ENCODE measurements at places on chromosomes 12 and 14.
A peak's percentile ranks its signal among the peaks of the same experiment; 100 is the strongest.

DNA sequence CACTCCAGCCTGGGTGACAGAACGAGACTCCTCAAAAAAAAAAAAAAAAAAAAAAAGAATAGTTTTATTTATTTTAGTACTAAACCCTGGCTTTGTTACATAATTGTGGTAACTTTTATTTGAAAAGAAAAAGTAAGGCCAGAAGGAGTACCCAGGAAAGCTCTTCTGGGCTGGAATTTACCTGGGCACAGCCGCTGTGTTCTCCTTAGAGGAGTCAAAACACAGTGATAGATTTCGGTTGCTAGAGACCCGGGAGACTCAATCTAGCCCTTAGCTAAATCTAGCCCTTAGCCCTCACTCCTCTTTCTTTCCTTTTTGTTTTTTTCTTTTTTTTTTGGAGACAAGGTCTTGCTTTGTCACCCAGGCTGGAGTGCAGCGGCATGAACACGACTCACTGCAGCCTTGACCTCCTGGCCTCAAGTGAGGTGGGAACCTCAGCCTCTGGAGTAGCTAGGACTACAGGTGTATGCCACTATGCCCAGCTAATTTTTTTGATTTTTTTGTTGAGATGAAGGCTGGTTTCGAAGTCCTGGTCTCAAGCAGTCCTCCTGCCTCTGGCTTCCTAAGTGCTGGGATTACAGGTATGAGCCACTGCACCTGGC, 49.7 kb downstream of the SYNE2 start:
- DNase-seq, result no peak

DNA sequence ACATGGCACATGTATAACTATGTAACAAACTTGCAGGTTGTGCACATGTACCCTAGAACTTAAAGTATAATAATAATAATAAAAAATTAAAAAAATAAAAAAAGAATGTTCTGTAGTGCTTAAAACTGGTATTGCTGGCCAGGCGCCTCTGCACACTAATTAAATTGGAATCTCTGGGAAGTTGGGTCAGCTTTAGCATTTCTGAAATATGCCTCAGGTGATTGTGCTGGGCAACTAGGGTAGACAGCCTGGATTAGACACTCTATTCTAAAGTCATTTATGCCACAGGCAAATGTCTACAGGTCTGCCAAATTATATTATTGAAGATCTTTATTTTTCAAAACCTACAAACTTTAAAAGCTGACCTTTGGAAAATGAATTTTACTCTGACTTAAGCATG, 55.3 kb downstream of the PPM1H start:
- DNase-seq, result no peak

GRCh38 chr14:75445236-75445635, 17.4 kb downstream of the JDP2 start:
- DNase-seq, result no peak

GRCh38 chr14:49464885-49465284, 121.3 kb downstream of the RPS29 start:
- DNase-seq, result no peak

GRCh38 chr12:24960222-24960855, 11.4 kb upstream of the BCAT1 start:
- peak; percentile 63 for DNase-seq

DNA sequence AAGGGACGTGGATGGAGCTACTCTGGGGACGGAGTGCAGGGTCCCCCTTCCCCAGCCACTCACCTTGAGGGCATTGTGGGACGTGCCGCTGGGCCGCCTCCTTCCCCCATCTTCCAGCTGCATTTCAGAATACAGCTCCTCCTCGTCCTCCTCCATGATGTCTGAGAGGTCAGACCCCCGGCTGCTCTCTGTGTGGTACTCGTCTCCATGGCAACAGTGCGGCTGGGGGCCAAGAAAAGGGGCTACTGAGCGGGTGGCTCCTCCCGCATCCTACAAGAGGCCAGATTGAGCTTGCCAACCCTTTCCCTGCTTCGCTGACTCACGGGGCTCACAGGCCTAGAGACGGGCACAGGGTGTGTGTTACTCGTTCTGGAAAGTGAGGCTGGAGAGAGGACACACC, 90.4 kb downstream of the PIWIL1 start:
- no peak for DNase-seq

- DNase-seq, result no peak
These were observed 264.1 kb upstream of the PRKD1 start for GRCh38 chr14:30191639-30192279.

DNA sequence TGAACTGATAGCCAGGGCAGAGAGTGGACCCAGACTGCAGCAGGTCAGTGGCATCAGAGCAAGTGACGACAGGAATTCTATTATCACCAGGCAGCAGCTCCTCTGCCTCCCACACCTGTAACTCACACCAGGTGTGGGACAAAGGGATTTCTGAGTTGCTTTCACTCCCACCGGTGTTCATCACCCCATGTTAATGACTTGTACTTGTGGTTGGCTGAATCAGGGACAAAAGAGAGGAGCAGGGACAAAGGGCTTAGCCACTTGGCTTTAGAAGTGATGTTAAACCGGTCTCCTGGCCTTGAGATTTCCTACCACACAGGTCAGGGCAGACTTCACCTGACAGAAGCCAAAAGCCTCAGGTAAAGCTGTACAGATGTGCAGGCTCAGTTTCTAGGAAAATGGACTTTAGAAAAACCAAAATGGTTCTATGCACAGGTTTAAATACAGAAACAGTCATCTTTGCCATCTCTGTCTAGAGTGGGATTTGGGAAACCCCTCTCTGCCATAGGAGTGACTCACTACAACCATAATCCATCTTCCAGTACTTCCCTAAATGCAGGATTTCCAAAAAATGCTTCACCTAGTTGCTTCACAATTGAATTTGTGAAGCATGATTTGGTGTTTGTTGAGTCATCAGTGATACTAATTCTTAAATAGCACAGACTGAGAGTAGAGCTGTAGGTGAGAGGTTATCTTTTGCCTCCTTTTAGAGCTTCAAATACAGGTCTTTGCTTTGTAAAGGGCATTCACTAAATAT, 158.5 kb downstream of the PRKCH start:
- DNase-seq, result no peak

- peak; percentile 74 for DNase-seq
These were observed 1.6 kb upstream of the ASB2 start for GRCh38 chr14:93977790-93978581.

GRCh38 chr12:100796621-100797020, 2.0 kb downstream of the ANO4 start:
- no peak for DNase-seq

- DNase-seq, result no peak
These were observed 71.7 kb downstream of the TRAF3 start for GRCh38 chr14:102848830-102849525.

DNA sequence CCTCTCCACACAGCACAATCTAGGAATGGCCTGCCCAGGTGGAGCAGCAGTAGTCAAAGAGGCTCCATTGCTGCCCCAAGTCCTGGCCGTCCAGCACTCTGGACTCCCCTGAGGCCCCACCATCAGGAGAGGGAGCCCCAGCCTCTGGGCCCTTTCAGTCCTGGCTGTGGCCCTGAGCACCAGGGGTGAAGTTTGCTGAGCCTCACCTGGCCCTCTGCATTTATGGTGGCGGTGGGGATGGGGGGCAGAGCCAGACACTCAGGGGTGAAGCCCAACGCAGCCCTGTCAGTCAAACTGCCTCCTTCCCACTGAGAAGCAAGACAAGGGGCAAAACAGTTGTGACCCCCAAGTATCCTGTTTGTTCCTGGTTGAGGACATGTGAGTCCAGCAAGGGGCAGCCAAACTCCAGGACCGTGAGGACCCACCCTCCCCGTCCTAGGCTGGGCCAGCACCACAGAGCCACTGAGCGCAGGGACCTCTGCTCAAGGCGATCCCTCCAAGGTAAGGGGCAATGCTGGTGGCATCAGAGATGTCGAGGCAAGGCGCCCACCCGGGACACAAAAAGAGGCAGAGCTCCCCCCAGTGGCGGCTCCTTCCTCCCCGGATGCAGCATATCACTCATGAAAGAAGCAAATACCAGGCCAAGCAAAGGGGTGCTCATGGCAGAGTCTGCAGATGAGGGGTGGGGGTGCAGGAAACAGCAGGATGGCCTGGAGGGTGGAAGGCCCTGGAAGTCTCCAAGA, 4.8 kb upstream of the AMN start:
- peak; percentile 72 for DNase-seq

- no peak for DNase-seq
These were observed 16.7 kb upstream of the LYZ start for GRCh38 chr12:69331519-69331908.

- DNase-seq, result no peak
These were observed 87.0 kb upstream of the EEA1 start for GRCh38 chr12:93015871-93016751.

- no peak for DNase-seq
These were observed 24.2 kb downstream of the CHST11 start for GRCh38 chr12:104480826-104481440.

DNA sequence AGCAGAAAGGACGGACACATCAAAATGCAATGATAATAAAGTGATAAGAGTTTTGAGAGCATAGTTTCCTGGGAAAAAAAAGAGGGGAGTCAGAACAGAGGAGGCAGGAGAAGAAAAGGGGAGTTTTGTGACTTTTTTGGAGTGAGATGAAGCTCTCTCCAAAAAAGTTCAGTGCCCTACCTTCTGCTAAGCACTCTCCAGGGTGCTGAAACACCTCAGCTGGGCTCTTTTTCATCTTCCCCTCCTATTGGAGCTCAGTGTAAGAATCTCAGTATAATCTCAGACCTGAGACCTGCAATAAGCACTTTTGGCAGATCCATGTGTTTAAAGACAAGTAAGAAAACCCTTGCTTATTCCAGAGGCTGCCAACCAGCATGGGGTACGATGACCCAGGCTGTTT, 58.9 kb upstream of the SRRM4 start:
- no peak for DNase-seq

DNA sequence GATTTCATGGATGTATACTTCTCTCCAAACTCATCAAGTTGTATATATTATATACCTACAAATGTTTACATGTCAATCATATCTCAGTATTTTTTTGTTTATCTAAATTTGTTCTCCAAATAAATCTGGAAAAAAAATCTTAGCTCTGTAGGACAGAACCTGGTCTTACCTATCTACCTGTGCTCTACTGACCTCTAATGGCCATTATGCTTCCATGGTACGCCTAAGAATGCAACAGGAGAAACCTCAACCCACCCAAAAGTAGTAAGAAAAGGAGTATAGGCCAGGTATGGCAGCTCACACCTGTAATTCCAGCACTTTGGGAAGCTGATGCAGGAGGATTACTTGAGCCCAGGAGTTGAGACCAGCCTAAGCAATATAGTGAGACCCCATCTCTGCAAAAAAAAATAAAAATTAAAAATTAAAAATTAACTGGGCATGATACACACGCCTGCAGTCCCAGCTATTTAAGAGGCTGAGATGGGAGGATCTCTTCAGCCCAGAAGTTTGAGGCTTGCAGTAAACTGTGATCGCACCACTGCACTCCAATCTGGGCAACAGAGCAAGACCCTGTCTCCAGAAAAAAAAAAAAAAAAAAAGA, 8.7 kb downstream of the OR11H4 start:
- DNase-seq, result no peak

- DNase-seq, result no peak
These were observed 45.8 kb downstream of the NINJ2 start for GRCh38 chr12:617304-617915.

GRCh38 chr12:89538897-89539296, 13.1 kb upstream of the POC1B start:
- DNase-seq, result no peak

GRCh38 chr12:109923481-109924245, 23.6 kb downstream of the TCHP start:
- no peak for DNase-seq

DNA sequence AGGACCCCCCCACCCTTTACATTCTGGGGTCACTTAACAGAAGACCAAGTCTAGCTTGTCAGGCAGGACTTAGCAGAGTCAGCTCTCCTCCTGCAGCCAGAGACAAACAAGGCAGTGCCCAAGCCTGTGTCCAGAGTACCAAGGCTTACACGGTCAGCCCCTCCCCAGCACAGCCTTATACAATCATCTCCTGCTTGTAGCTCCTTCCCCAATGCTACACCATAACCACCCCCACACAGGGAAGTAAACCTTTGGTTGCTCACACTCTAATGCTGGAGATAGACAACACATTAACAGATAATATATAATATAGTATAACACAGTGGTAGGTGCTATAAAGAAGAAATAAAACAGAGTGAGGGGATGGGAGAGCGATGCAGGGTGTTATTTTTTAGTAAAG, 175.4 kb upstream of the PWP1 start:
- no peak for DNase-seq

DNA sequence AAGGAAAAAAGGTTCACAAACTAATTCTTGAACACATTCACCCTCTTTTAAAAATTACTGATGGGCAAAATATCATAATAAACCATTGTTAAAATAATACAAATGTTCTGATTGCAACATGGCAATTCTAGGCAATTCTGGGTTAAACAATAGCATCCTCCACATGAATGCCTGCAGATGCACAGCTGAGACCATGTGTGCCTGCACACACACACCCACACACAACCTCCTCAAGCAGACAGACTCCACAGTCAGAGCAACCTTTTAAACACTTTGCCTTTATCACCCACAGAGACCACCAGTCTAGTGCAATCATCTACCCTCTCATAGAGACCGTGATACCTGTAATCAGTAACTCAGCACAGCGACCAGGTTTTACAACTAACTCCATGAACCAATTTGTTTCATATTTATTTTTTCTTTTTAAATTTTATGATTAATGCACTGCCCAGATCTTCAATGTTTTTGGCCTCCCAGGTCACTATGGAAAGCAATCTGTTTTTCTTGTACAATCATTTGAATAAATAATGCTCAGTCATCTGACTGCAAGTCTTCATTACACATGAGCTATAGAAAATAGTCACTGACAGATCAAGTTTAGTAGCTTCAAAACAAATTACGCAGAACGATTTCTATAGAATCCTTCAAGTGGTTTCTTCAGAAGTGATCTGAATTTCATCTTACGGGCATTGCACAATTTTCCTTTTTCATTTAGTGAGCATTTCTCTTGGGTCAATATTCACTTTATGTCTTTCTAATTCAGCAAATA, 105.8 kb downstream of the PRKD1 start:
- no peak for DNase-seq

DNA sequence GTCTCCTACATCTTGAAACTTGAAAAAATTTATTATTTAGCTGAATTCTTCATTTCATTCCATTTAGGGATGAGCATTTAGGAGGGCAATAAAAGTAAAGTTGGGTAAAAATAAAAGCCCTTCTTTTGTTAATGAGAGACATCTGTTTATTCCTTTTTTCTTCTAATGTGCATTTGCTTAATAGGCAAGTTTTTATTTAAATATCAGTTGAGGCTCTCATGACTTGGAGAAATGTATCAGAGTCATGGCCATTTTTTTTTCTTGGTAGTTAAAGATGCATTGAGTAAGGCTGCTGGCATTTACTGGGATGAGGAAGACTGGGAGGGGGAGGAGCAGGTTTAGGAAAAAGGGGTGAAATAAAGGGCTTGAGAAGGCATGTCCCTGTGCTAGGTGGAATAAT, 609.9 kb upstream of the TMEM132C start:
- no peak for DNase-seq

- no peak for DNase-seq
These were observed 71.2 kb downstream of the RASSF8 start for GRCh38 chr12:26029736-26030022.

DNA sequence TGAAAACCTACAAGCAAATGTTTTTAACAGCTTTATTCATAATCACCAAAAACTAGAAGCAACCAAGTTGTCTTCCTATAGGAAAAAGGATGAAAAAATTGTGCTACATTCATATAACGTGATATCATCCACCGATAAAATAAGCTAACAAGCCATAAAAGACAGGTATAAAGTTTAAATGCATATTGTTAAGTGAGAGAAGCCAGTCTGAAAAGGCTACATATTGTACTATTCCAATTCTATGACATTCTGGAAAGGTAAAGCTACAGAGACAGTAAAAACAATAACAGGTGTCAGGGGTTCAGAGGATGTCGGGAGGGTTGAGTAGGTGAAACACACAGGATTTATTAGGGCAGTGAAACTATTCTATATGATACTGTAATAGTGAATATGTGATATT, 22.7 kb downstream of the CDKL1 start:
- no peak for DNase-seq
